ENCODE measurements at places on chromosomes 12 and 14.

- no peak for DNase-seq
These were observed 710.7 kb upstream of the TBX3 start for GRCh38 chr12:115394496-115395220.

DNA sequence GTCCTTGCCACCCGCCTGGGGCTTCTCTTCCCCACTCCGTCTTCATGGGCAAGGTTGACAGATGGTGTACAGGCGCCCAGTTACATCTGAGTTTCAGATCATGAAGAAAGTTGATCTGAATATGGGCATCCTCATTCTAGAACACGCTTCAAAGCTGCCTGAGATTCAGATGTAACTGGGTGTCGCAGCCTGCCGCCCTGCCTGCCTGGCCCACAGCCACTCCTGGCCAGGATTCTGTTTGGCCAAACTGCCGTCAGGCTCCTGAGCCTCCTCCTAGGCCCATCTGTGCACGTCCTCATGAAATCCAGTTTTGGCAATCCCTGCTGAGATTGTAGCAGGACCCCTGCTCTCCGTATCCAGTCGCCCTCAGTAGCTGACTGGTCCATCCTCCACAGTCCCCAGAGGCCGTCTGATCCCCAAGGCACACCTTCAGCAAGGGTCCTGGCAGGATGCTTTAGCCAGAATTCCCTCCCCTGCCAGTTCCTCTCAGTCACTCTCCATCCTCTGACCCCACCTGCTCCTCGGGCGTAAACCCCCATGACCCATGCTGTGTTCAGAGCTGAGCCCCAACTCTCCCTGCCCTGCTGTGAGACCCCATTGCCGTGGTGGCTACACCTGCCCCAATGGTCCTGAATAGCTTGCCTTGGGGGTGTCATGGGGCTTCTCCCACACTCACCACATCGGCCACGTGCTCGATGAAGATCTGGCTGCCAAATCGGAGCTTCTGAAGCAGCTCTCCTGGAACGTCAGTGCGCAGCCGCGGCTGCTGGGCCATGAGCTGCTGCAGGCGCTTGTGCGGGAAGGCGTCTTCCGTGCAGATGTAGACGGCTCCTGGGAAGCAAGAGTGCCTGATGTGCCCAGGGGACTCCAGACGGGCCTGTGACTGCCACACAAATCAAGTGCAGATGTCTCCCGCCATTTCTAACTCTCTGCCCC, 12.5 kb downstream of the XRCC3 start:
- DNase-seq: no peak

GRCh38 chr12:12207746-12208145, 59.1 kb downstream of the LRP6 start:
- no peak for DNase-seq

DNA sequence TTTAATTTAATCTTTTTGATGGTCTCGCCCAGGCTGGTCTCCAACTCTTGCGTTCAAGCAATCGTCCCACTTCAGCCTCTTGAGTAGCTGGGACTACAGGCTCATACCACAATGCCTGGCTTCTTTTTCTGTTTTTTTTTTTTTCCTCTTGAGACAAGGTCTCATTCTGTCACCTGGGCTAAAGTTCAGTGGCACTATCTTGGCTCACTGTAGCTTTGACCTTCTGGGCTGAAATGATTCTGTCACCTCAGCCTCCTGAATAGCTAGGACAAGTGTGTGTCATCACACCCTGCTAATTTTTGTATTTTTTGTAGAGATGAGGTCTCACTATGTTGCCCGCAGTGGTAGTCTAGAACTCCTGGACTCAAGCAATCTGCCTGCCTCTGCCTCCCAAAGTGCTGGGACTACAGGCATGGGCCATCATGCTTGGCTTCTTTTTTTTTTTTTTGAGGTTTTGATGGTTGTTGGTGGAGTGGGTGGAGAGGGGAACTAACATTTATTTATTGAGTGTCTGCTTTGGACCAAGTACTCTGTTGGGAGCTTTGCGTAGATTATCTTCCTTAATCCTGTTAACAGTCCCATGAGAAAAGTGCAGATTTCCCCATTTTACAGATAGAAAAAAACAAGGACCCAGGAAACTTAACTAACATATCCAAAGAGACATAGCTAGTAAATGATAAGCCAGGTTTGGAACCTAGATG, 102.0 kb downstream of the DIP2B start:
- no peak for DNase-seq

- no peak for DNase-seq
These were observed 105.8 kb downstream of the PAH start for GRCh38 chr12:102811110-102811737.

GRCh38 chr12:121576851-121577391, 3.9 kb downstream of the KDM2B start:
- DNase-seq: no peak

GRCh38 chr14:30803185-30803584, 71.2 kb upstream of the COCH start:
- no peak for DNase-seq

- no peak for DNase-seq
These were observed 58.0 kb downstream of the NTF3 start for GRCh38 chr12:5489760-5490406.

DNA sequence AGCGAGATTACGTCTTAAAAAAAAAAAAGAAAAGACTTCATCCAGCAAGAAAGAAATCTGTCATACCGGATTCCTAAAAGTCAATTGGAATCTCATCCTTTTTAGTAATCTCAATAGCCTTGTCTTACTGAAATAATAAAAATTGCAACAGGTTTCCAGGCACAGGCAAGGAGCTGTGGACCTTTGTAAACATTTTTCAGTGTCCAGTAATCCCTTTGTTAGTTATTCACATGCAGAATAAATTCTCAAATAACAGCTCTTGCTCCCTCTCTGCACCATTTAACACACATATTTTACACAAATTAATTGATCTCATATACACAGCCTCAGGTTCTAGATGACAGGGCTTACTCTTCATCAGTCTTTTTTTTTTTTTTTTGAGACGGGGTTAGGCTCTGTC, 22.0 kb upstream of the CALM1 start:
- DNase-seq: no peak

- DNase-seq: no peak
These were observed 210.1 kb upstream of the TBX3 start for GRCh38 chr12:114894076-114894475.

DNA sequence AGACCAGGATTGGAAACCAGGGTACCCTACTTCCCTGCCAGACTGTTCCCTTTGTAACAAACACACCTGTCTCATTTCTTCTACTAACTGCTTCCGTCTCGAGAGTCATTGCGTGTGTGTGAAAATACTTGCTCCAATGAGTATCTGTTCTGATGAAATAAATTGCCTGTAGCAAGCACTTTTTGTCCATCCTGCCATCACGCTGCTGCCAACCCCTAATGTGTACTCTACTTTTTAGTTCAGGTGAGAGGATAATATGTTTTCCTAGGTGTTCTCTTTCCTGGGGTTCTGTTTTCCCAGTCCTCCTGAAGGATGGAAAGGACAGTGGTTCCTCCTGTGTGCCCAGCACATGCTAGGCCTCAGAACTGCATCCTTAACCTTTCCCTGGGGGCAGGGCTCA, 1.0 kb downstream of the TUNAR start:
- DNase-seq: no peak

GRCh38 chr12:86669010-86669409, 412.8 kb upstream of the MGAT4C start:
- DNase-seq: no peak

DNA sequence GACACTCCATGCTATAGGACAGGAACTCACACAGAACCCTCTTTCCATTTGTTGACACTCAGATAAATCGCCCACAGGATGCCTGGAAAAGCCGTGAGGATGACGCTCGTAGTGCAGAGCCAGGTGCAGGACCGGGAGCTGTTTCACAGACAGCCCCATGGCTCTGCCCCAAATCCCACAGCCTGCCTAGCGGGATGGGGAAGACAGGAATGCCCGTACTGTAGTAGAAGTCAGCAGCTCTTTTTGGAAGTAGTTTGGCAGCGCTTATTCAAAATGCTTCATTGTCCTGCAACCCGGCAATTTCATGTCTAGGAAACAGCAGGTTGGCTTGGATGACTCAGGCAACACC, 41.6 kb downstream of the JAG2 start:
- DNase-seq: no peak

- DNase-seq: no peak
These were observed 39.4 kb upstream of the PPP1CC start for GRCh38 chr12:110782094-110782493.

DNA sequence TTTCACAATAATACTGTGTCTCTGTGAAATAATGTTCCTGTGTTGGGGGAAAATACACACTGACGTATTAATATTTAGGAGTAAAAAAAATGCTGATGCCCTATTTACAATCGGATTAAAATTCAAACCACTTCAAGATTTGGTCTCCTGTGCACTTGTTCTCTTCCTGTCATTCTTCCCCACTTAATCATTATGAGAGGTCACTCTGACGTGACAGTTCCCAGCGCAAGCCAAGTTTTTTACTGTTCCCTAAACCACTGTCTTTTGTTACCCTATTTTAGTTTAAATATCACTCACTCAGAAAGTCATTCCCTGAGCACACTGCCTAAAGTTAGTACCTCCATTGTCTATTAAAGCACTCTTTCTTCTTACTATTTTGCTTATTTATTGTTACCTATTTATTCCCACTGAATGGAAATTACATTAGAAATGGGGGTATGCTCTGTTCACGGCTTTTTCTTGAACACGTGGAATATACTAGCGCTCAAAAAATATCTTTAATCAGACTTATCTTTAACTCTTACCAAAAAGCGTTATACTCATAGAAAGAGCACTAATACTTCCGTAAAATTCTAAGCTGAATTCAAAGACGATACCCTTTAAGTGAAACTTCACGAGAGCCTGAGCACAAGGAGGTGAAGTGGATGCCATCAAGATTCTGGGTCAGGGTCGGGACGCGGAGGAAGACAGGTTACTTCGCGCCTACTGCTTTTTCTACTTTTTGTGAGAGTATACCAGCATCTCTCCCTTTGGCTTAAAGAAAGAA, 670 bp upstream of the PSMA3 start:
- no peak for DNase-seq

- DNase-seq: no peak
These were observed 128.0 kb upstream of the RASSF8 start for GRCh38 chr12:25830456-25830855.

DNA sequence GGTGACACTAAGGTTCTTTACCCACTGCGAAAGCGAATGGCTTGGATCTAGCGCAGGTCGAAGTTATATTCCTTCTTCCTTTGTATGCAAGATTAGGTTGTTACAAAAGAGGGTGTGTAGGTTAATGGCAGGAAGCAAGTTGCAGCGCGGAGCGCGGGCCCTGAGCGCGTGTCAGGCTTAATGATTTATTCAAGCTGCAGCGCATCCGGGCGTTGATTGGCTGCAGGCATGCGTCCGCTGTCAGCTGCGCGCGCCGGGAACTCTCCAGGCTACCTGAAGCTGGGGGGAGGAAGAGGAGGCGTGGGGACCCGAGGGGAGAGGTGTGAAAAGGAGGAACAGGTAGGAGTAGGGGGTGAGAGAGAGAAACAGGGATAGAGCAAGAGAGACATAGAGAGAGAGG, 7.4 kb downstream of the ASCL1 start:
- peak; percentile 44 for DNase-seq

GRCh38 chr12:77682488-77682887, 148.2 kb upstream of the NAV3 start:
- no peak for DNase-seq

DNA sequence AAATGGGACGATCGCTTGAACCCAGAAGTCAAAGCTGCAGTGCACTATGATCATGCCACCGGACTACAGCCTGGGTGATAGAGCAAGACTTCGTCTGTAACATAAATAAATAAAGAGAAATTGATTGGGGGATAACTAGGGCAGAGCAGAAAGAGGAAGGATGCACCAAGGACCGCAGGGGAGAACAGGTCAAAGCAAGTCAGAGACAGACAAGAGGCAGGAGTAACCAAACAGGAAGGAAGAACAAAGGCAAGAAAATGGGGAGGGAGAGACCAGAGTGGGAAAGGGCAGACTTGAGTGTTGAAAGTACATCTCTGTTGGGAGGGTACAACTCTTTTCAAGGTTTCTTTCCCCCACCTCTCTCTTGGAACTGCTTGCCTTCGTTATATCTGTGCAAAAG, 50.8 kb upstream of the ELK3 start:
- no peak for DNase-seq
